Stimulated activated CD8-positive, alpha-beta memory T cell treated with anti-CD3 and anti-CD28 coated beads, Interleukin-7, amount 100 ng/mL, for 1 hour (primary cell): ENCODE measurements at places on chromosomes 11 and 22.

DNA sequence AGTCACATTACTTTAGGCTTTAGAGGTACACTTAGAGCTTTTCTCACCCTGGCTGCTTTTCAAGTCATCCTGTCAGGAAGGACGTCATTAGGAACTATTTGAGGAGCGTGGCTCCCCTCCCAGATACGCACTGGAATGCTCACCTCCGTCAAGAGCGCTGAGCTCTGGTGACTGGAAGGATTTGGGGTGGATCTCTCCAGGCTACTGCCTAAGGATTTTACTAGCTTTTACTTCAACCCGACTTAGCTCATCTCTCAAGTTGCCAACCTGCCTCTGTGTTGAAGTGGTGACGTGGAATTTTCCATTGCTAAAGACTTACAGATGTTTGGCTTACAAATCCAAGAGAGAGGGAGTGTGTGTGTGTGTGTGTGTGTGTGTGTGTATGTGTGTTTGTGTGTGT, 355.3 kb upstream of the CCDC90B start:
- no peak for DNase-seq

DNA sequence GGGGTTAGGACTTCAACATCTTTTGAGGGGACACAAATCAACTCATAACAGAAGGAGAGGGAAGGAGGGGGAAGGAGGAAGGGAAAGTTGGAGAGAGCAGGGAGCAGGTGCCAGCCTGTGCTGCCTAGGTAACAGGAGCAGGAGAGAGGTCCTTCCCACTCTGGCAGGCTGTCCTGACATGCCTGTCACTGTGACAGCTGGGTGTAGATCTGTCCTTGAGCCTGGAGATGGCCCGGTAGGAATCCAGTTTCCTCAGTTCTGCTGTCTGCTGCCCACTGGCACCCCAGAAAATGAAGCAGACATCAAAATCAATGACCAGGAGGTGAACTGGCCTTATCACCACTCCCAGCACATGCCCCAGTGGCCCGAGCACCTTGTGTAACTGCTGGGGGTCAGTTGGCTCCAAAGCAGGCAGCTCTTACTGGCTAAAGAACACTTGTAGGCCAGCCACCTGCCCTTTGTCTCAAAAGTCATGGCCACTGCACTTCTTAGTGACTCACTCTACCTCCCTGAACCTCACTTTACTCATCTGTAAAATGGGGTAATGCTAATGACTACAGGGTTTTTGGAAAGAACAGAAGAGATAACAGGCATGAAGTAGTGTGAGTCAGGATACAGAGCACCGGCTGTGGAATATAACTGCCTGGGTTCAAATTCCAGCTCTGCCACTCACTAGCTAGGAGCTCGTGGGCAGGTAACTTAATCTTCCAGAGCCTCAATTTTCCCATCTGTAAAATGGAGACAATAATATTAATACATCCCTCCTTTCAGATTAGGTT, 8.0 kb upstream of the TSPAN18 start:
- DNase-seq = no peak

DNA sequence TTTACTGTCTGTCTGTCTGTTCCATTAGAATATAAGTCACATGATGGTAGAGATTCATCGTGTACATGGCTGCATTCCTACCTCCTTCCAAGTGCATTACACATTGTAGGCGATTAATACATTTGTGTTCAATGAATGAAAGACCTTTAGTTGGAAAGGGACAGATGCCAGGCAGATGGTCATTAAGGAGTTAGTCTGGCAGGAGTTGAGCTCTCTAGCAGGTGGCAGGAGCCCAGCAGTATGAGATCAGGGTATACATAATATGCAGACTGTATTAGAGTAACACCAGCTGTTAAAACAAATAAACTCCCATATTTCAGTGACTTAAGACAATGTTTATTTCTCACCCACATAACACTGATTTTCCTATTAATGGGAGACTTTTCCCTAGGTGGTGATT, 147.7 kb upstream of the LARGE1 start:
- no peak for DNase-seq

- no peak for DNase-seq
Observed at GRCh38 chr11:67376063-67376820, 2.8 kb upstream of the CLCF1 start.

- no peak for DNase-seq
Observed at GRCh38 chr22:47850644-47851151, 1088.2 kb downstream of the TBC1D22A start.

GRCh38 chr22:35846804-35847203, 129.1 kb downstream of the APOL5 start:
- DNase-seq = no peak
